ENCODE measurements at places on chromosomes 2 and 18.

- no peak for DNase-seq
These were observed 64.0 kb downstream of the PMS1 start for GRCh38 chr2:189848276-189848675.

DNA sequence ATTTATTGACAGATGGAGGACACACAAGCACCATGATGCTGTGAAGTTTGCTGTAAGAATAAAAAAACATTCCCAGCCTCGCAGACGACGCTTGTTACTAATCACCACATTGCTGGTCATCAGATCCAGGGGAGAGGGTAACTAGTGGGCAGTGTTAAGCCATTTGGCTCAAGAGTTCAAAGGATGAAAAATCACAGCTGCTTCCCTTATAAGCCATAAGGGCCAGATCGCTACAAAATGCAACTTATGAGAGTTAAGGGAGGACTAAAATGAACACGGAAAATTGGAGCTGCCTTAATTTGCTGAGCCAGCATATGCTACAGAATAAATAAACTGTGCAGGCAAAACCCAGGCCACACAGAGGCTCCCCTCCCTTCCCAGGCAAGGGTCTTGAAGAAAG lies 522.6 kb downstream of the TDRD15 start:
- DNase-seq: no peak

GRCh38 chr2:11550302-11550701 lies 16.5 kb downstream of the GREB1 start:
- no peak for DNase-seq

DNA sequence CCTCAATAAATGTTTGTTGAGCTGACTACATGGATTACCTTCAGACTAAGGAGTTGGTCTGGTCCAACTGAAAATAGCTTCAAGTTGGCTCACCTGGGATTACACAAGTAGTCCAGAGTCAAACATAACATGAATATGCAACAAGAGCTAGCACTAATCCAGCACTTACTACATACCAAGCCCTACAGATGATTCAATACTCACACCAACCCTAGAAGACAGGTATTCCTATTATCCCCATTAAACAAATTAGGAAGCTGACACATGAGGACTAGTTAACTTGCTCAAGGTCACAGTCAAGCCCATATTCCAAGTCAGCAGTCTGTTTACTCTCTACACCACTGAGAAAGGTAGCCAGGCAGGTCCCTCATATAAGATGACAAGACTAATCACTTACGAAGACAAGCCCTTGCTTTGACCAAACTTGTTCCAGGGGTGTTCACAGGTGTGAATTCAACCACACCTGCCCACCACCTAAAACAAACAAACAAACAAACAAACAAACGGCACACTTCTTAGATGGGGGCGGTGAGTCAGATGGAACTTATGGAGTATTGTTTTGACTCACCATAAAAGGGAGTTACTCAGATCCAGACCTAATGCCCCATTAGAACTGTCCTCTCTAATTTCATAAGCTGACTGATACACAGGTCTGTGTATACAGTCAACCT lies 29.1 kb downstream of the TMEM131 start:
- no peak for DNase-seq
